ENCODE measurements at places on chromosomes 1 and 21.

DNA sequence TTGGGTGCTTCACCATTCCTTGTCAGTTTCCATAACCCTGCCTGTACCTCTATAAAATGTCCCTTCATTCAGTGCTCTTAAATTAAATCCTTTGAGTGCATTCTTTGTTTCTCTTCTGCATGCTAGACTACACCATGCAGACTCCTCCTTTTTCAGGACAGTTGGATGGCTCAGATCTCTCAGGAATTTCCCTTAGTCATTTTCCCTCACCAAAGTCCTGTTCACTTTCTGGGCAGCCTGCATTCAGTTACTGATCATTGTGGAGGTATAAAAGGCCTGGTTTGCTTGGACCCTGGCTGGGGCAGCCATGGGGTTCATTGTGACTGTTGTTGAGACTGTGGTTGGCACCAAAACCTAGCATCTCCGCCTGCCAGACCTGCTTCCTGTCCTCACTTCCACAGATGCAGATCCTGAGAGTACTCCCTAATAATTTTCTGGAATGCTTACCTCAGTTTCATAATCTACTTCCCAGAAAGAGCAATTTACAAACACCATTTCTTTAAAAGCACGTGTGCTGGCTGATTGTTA lies 88.4 kb downstream of the PDE4B start:
- DNase-seq, result no peak

- no peak for DNase-seq
These were observed 41.9 kb downstream of the LUZP1 start for GRCh38 chr1:23126801-23127200.

- no peak for DNase-seq
These were observed 103.8 kb upstream of the ZC3H11B start for GRCh38 chr1:219716611-219717114.

GRCh38 chr1:208737161-208737560 lies 493.0 kb upstream of the PLXNA2 start:
- DNase-seq, result no peak
